AML-193 (cell line): ENCODE measurements at places on chromosomes 5 and 9.

- no peak for DNase-seq
Measured at GRCh38 chr9:79573412-79573923, 1.7 kb downstream of the TLE4 start.

DNA sequence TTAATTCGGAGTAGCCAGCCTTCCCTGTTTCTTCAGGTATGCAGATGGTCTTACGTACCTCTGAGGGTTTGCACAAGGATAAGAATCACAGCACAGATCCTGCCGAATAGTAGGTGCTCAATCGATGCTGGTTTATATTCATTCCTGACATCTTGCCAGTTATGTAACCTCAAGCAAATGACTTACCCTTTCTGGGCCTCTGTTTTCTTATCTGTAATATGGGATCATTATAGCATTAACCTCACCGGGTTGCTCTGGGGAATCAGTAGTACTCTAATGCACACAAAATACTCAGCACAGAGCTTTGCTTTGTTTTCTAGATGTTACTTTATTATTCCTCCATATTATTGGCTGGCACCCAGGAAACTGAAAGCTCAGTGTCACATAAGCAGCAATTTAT is 7.7 kb upstream of the NR5A1 start:
- no peak for DNase-seq

GRCh38 chr9:73116031-73116430 is 35.6 kb upstream of the ANXA1 start:
- DNase-seq, result no peak

GRCh38 chr5:172147857-172148256 is 40.2 kb downstream of the STK10 start:
- DNase-seq, result no peak

DNA sequence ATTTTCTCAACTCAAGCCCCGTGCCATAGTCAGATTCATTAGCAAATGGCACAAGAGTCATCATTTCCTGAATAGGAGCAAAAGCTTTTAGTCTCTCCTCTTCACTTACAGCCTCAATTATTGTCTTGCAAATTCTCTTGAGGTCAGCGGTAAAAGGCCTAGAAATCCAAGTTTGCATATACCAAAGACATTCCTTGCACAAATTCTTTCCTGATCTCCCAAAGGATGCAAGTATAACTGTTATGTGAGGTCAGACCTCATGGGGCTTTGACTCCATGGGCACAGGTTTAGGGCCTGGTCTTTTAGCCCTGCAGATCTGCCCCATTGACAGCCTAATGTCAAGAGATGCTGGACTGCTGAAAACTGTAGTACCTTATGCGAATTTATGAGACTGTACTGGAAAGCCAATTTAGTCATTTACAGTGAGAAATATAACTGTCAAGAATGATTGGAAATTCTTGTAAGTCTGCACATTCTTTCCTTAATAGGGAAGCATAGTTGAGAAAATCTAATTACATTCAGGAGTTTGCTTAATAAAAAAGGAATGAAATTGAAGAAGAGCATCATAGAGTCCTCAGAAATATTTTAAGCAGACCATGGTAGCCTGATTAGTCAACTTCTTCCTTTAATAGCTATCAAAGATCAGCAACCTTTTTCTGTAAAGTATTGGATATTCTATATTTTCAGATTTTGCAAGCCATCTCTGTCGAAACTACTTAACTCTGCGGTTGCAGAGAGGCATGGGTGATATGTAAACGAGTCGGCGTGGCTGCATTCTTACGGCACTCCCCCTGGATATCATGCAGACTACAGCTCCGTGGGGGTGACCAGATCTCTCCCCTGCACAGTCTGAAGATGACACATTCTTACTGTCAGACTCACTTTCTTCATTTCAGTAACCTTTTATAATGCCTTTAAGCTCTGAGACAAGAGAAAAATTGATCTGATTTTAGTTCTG is 45.2 kb downstream of the GCNT4 start:
- no peak for DNase-seq

DNA sequence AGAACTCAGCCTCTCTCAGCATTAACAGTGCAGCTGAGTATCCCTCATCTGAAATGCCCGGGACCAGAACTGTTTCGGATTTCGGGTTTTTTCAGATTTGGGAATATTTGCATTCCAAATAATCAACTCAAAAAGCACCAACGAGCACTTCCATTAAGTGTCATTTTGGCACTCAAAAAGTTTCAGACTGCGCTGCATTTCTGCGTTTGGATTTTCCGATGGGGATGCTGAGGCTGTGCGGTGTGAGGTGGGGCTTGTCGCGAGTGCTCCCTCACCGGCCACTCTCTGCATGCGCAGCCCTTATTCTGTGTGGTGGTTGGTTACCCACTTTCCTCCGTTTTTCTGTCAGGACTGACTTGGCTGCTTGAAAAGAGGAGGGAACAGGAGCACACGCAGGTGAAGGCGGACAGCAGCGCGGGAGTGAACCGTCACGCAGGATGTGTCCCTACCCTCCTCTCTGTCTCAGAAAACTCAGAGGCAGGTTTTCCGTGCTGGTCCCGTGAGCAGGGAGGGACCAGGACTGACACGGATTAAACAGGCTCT is 8.4 kb downstream of the UBAC1 start:
- DNase-seq, result no peak

DNA sequence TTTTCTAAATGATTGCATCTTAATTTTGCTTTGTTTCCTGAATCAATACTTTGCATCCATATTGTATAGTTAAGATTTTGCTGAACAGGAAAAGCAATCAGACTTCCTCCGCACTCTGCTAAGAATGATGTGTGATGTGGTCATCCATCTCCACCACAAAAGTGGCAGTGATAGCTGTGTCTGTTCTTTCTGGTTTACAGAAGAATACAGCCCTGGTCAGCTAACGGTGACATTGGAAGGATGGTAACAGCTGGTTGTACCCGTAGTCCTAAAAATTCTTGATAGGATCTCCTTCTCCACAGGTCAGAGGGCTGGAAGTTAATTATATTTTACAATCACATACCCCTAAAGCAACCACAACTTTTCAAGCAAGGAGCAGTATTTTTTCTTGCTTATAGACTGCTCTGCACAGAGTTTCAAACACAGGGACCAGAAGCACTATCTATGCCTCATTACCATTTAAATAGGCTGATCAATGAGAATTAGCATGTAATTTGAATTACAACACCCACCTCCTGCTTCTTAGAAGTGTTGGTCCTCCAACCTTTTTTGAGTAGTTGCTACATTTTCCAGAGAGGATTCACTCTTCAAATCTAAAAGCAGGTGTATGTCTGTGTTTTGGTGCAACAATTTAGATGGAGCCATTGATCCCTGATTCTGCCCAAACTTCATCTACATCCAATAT is 1191.9 kb upstream of the NUDT12 start:
- DNase-seq, result no peak

GRCh38 chr5:151675611-151676313 is 11.0 kb downstream of the SPARC start:
- no peak for DNase-seq

GRCh38 chr5:168370831-168371230 is 79.4 kb downstream of the WWC1 start:
- no peak for DNase-seq

DNA sequence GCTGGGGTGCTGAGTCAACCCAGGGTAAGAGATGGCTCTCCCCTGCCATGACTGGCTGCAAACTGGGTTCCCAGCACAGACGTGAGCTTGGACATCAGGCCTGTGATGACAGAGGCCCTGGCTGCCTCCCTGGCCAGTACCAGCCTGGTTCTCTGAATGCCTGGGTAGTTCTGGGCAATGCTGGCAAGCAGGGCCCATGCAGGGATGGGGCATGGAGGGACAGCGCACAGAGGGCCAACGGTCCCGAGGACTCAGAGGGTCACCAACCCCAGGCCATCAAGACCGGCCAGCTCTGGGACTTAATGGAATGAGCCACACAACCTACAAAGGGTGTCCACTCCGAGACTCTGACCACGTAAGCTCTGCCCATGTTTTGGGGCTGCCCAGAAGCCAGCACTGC is 241.4 kb downstream of the FSTL4 start:
- no peak for DNase-seq

GRCh38 chr9:98790134-98790841 is 6.1 kb downstream of the ANKS6 start:
- no peak for DNase-seq

DNA sequence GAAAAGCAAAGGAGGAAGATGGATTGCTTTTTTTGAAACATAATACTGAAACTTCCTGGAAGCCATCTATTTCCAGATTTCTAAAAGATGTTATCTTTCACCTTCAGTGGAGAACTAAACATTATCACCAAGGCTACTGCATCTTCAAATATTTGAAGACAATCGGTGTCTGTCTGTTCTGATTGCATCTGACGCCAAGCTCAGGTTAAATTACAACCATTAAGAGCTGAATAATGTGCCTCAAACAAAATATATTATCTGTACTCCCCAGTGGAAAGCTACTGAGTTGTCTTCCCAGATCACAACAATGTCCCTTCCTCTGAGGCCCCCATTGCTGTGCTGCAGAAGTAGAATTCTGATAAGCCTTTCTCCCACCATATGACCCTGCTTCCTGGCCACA is 342.3 kb downstream of the PLK2 start:
- DNase-seq, result no peak

DNA sequence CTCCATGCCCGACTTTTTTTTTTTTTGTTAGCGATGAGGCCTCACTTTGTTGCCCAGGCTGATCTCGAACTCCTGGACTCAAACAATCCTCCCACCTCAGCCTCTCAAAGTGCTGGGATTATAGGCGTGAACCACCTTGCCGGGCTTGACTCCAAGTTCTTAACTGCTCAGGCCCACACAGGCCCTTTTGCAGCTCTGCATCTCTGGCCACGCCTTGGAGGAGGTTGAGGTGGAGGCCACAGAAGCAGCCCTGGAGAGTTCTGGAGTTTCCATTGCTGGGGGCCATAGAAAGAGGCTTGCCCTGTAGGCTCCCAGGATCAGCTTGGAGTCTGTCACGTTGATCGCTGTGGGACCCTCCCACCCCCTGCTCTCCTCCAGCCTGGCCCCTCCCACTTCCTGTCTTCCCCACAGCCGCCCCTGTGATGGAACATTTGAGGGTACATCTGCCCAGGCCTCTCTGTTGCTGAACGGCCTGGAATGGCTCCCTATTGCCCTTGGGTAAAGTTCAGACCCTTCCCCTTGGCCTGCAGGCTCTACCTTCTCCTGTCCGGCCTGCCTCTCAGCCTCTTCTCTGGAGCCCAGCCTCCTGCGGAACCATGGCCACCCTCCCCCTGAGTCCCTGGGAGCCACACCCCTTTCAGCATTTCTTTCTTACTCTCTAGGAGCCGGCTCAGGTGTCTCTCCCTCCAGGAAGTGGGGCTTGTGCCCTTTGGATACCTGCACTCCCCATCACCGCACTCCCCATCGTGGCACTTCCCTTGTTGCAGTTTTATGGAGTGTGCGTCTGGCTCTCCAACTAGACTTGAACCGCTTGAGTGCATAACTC is 30.4 kb upstream of the IER5L start:
- no peak for DNase-seq

DNA sequence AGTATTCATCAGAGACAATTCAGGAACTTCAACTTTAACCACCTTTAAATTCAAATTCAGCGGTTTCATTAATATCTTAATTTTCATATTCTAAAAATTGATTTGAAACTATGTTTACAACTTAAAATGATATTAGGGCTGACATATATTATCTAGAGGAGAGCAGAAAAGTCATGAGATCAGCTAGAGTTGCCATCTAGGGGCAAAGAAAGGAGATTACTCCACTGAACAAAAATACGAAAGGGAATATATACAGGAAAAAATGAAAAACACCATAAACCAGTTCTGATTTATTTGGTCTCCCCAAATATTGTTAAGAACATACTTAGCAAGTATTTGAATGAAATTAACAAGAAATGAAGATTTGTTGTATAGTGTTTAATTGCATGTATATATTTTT is 946.3 kb downstream of the DTWD2 start:
- no peak for DNase-seq

DNA sequence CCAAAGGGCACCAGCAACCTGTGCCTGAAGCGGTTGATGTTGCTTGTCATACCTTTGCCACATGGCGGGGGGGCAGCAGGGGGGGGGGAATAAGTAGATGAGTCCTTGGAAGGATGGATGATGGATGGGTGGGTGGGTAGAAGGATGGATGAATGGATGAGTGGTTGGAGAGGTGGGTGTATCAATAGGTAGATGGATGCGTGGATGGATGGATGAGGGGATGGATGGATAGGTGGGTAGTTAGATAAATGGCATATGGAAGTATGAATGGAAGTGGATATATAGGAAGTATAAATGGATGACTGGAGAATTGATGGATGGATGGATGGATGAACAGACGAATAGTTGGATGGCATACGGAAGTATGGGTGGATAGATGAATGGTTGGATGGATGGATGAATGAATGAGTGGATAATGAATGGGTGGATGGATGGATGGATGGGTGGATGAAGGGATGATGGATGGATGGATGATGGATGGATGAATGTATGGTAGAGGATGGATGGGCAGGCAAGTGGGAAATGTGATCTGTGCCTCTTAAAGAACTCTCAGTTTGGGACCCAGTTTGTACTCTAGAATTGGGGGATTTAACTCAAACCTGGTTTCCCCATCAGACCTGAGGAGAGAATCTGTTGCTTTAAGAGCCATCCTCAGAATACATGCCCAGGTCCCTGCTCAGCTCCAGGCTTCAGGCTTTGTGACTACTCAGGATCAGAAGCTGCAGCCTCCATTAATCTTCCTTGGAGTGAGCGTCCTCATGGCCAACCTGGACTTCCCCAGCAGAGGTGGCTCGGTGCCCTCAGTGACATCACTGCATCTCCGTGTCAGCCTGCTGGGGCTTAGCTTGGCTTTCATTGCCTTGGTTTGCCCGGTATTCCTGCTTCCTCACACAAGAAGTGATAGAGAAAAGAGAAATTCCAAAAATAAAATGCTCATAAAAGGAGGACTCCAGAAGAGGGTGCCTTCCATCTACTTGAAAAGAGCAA is 27.6 kb upstream of the SUSD3 start:
- DNase-seq, result no peak

GRCh38 chr5:149271195-149271715 is 404 bp upstream of the AFAP1L1 start:
- DNase-seq, result no peak

GRCh38 chr5:91794856-91795548 is 411.9 kb upstream of the ARRDC3 start:
- no peak for DNase-seq

DNA sequence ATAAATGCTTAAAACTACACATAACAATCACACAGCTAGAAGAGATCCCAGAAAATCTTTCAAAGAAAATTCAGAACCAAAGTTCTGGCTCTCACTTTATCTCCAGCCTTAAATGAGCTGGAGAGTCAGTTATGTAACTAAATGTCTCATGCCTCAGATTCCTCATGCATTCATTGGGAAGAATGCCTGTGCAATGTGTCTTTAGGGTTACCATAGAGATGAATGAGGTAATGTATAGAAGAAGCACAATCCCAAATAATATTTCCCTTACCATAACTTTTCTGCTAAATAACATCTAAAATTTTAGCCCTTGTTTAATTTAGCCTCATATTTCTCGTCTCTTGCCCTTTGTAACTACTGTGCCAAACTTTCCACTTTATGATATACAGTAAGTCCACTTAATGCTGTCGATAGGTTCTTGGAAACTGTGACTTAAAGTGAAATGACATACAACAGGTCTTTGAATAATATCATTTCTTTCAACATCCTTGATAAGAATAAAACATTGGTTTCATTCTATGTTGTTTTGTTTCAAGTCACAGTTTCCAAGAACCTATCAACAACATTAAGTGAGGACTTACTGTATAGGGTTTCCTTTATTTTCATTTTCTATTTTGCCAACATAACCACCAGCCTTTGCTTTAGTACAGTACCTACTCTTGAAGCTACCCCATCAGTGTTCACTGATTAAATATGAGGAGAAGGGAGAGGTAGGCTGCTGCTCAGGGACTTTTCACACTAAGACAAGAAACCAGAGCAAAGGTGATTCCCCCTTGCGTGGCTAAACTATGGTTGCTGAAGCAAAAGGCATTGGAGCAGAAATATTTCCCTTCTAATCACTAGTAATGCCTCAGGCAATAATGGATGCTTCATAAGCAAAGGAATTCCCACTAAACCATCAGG is 295.7 kb upstream of the PTGER4 start:
- no peak for DNase-seq
